Aorta (tissue), 5 donors: ENCODE measurements at places on chromosomes 2 and 18. TPM values are rescaled to one million over a fixed set of nuclear protein-coding genes. Genes with fewer than 3 reads are reported as not detected.

Gene ACMSD
- not detected for total RNA-seq

GRCh38 chr2:112168422-112169124 is 30.4 kb downstream of the FBLN7 start:
- no peak for DNase-seq

DNA sequence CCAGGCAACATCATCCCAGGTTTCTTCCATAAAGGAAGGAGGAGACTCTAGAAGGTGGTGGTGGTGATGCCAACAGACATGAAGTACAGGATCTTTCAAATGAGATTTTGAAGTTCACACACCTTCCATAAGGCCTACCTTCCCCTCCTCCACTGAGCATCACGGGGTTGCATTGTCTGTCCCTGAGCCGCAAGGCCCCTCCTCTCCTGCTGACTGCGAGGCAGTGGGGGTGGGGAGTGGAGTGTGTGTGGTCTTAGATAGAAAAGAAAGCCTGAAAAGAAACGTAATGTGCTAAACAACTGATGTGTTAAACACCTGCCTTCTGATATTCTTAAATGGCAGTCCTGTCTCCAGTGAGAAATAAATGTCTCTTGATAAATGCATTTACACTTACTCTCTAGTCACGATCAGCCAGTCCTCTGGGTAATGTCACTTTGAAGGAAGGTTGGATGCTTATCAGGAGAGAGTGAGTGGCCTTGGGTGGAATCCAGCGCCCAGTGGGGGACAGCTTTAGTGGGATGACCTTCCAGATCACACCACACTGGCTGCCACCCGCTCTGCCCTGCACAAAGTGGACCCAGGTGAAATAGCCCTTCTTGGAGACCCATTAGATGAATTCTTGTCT is 5.5 kb upstream of the SCYGR5 start:
- DNase-seq: no peak

GRCh38 chr18:58135183-58135641 is 91.2 kb downstream of the NEDD4L start:
- DNase-seq: no peak
